ENCODE measurements at places on chromosomes 11 and 22.

DNA sequence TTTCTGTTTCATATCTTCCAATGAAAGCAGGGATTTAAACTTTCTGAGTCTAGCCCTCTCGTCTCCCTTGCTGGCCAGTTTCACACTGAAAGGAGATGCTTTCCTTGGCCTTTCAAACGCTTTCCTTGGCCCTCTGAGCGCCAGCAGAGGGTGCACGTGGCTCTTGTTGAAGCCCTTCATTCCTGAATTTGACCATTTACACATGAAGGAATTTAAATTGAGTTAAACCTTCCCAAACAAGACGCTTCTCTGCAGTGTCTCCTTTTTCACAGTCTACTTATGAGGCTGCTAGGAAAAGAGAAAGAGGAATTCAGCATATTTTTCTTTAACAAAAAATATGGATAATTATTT is 21.6 kb downstream of the NNMT start:
- no peak for DNase-seq

DNA sequence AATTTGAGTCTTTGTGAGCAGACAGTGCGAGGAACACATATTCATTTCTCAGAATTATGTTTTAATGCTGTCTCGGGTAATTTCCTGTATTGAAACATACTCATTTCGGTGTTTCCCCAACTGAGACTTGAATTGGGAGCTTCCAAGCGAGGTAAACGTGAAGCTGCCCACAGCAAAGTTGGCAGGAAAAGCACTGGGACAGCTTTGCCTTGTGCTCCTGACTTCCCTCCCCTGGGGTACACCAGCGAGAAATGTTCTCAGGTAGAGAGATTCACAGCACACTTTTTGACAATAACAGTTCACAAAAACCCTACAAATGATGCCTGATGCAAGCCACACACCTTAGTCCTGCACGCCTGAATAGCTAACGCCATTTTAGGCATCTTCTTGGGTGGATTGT is 3.1 kb downstream of the HTR3B start:
- DNase-seq, result no peak

DNA sequence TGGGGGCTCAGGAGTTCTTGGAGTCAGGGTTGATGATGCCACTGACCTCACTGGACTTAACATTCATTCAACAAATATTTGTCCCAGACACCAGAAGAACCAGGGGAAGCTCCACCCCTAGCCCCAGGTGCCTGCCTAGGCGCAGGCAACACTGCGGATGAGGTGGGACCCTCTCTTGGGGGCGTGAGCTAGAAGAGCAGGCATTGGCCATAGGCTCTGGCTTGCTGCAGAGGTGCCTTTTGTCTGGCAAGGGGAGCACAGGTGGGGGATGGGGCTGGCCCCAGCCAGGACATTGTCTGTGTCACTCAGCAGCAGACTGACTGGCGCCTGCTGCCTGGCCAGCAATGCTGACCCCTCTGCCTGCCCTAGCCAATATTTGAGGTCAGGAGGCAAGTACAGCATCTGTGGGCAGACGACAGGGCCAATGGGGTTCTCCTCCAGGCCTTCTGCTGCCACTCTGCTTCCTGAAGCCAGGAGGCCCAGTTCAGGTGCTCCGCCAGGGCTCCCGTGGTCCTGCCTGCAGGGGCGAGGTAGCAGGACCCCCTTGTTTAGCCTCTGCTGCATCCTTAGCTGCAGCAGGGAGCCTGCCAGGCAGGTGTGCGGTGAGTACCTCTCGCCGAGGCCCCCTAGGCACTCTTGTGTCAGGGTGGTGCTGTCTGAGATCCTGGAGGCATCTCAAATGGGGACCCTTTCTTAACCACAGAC is 4.0 kb downstream of the LINC01488 start:
- no peak for DNase-seq

- DNase-seq, result no peak
These were observed 3.0 kb upstream of the ANKK1 start for GRCh38 chr11:113384551-113384950.

DNA sequence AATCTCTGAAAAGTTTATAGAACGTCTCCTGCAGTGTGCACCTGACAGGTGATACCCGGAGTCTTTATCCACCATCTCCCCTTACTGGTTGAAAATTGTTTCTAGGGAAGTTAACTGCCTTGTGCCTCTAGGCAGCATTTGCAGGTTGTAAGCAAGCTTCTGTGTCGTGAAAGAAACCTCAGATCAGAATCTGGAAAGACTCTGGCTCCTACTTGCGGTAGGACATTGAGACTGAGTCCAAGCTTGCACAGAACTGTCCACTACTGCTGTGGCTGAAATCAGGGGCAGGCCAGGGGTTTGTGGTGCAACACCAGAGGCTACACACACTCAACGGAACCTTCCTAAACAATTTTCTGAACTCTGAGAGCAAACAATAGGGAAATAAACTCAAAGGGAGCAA is 34.8 kb upstream of the MYOD1 start:
- DNase-seq, result no peak

Measured in pancreas (tissue), 10 donors.